ENCODE measurements at places on chromosomes 5 and 9. TPM values are rescaled to one million over a fixed set of nuclear protein-coding genes. Genes with fewer than 3 reads are reported as not detected.

DNA sequence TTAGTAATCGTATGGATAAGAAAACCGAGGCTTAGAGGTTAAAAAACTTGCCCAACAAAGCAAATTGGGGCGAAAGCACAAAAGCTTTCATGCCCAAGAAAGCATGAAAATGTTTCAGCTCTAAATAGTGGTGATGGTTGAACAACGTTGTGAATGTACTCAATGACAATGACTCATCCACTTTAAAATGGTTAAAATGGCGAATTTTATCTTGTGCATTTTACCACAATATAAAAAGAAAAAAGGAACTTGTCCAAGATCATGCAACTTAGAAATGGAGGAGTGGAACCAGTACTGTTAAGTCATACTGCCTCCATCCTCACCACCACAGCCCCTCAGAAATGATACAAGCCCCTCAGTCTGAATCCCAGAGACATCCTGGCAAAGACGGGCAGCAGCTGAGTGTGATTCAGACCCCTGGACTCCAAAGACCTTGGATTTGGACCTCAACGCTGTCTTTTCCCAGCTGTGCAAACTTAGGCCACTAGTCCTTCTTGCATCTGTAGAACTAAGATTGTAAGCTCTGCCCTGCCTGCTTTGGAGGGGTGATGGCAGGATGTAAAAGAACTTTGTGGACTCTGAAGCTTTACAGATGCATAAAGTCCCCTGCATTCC, 158.4 kb downstream of the GABBR2 start:
- no peak for DNase-seq

GRCh38 chr5:17167171-17167891, 50.1 kb upstream of the BASP1 start:
- no peak for DNase-seq

DNA sequence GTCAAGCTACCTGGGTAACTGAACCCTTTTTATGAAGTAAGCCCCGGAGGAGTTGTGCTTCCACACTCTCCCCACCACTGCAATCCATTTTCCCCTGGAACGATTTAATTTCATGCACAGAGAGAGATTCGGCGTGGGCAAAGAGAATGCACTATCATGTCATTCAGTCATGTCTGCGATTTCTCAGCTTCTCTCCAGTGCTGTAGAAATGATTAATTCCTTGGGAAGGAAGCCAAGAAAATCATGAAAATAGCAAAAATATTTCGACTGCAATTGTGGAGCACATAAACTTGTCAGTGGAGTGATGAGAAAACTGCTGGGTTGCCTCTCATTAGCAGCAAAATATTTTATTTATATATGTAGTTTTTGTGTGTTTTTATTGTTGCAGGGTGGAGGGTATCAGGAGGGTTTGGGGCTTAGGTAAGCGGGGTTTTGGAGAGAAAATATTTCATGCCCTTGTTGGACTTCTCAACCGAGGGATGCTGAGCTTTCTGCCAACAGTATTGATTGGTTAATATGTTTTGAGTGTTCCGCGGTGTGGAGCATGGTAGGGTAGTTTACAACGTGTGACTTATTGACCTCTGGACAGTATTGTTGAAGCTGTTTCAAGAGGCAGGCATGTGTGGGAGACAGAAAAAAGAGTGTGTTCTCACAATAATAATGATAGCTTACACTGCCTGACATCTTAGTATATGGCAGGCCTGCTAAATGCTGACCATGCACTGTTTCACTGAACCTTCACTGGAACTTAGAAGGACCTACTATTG, 69.3 kb downstream of the SGCD start:
- DNase-seq = no peak

Gene ARID3C
- not detected for total RNA-seq

Gene LRRC26
- not detected for total RNA-seq

Gene CMYA5
- 0.09 TPM for total RNA-seq

Gene OGN
- total RNA-seq = not detected

Gene ADAMTS2
- total RNA-seq = not detected

DNA sequence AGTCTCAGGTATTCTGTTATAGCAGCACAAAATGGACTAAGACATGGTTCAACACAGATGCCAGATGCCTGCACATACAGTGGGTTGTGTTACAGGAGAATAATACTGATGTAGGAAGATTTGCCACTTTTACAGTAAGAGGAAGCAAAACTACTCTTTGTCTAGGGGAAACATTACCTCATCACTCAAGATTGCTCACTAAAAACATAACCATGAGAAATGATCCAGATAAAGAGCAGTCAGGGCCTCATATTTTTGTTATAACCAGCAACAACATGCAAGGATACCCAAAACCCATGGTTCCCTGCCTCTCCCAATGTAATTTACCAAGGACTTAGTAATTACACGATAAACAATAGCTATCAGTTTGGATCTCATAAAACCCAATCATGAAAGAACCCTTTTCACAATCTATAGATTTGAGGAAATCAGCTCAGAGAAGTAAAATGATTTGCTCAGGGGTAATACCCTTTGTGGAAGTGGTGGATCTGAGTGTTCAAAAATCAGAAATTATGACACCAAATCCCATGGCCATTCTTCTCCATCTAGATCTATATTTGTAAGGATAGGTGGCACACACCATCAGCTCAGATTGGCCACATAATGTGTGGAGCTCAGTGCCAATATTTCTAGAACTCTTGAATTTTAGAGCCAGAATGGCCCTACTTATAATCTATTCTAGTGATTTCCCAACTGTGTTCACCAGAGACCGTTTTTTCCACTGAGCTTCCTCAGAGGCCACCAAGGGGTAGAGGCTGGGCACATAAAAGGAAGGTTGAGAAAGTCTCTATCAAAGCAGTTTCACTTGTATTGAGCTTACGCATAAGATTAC, 27.8 kb downstream of the DPYSL3 start:
- peak; percentile 92 for DNase-seq

DNA sequence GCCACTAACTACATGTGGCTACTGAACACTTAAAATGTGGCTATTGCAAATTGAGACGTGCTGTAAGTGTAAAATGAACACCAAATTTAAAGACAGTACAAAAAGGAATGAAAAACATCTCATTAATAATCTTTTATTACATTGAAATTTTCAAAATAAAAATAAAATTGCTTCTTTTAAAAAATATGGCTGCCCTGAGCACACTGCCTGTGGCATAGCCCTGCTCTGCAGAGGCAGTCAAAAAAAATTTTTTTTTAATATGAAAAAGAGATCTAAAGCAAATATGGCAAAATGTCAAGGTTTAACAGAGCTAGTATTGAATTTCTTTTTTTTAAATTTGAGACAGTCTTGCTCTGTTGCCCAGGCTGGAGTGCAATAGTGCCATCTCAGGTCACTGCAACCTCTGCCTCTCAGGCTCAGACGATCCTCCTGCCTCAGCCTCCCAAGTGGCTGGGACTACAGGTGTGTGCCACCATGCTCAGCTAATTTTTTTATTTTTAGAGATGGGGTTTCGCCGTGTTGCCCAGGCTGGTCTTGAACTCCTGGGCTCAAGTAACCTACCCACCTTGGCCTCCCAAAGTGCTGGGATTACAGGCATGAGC, 25.6 kb downstream of the CARNMT1 start:
- DNase-seq = no peak

- peak; percentile 48 for DNase-seq
Measured at GRCh38 chr5:154365823-154366222, 80.0 kb upstream of the SAP30L start.

GRCh38 chr9:114883709-114884108, 46.7 kb downstream of the TNFSF8 start:
- no peak for DNase-seq

- DNase-seq = no peak
Measured at GRCh38 chr9:137429546-137429890, 6.3 kb downstream of the NOXA1 start.

DNA sequence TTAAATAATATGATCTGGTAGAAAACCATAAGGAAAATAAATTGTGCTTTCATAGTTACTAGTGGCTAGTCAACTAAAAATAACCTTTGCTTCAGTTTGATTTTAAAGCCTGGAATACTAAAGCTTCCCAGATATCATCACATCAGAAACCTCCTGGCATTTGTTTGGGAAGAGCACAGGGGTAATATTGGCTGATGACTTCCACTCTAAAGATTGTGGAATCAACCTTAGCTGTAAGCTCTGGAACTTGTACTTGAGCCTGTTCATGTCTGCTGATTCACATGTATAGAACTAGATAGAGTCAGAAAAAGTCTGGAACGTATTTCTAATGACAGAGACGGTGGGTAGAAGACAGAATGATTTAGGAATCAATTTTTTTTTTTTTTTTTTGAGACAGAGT, 345.0 kb downstream of the CWC27 start:
- DNase-seq = no peak

- no peak for DNase-seq
Measured at GRCh38 chr5:160787240-160787639, 64.8 kb downstream of the ATP10B start.

All from endothelial cell of umbilical vein (primary cell).